ENCODE measurements at places on chromosomes 6 and 20. TPM values are rescaled to one million over a fixed set of nuclear protein-coding genes. Genes with fewer than 3 reads are reported as not detected.

The LY6G6F gene
- total RNA-seq, result not detected

The C20orf144 gene
- total RNA-seq, result 0.10 TPM

The TRDN gene
- total RNA-seq, result not detected

The CRISP2 gene
- not detected for total RNA-seq

The HLA-DRB1 gene
- 0.10 TPM for total RNA-seq

The MRPS18B gene
- total RNA-seq, result 73.2 TPM

The BPIFB4 gene
- not detected for total RNA-seq

The TDRD6 gene
- under 0.01 TPM for total RNA-seq

The METTL24 gene
- not detected for total RNA-seq

The SLC22A16 gene
- total RNA-seq, result not detected

The SLC22A3 gene
- total RNA-seq, result not detected

Measured in vein endothelial cell (primary cell).